ENCODE measurements at places on chromosomes 1 and 21.

- DNase-seq = no peak
Measured at GRCh38 chr1:210662291-210663050, 333.8 kb downstream of the HHAT start.

- no peak for DNase-seq
Measured at GRCh38 chr21:31557421-31558188, 101.9 kb upstream of the SOD1 start.

DNA sequence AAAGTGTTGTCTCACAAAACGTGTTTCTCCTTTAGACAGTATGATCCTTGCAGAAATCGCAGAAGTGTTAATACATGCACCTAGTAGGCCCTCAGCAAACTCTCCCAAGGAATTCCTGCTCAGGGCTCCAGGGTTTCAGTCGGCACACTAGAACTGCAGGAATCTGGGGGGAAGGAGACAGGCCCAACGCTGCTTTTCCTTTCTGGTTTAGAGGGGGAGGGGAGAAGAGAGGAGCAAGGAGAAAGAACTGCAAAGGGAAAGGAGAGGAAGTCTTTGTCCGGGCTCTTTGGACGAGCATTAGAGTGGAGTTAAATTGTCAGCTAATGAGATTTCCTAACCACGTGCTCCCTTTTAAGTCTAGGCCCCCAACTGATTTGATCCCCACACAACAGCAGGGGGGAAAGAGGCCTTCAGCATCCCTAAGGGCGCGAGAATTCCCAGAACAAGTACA lies 103.7 kb upstream of the SOD1 start:
- DNase-seq = no peak

DNA sequence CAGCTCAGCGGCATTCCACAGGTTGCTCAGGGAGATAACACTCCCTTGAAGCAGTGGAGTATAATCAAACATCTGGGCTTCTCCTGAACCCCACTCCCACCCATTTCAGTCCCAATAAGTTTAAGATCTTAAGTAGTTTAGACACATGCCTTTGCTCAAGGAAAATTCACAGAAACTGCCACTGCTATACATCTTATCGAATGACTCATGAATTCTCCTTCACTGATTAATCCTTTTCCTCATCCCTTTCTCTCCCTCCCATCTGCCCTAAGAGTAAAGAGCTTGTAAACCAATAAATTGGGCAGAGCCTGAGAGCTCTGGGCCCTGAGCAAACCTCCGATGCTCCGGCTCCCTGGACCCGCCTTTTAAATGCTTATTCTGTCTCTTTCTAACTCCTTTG lies 10.2 kb downstream of the VN1R5 start:
- no peak for DNase-seq

GRCh38 chr1:8182034-8182761 lies 135.7 kb upstream of the SLC45A1 start:
- no peak for DNase-seq

- DNase-seq = no peak
Measured at GRCh38 chr1:219081943-219082925, 91.4 kb upstream of the LYPLAL1 start.

DNA sequence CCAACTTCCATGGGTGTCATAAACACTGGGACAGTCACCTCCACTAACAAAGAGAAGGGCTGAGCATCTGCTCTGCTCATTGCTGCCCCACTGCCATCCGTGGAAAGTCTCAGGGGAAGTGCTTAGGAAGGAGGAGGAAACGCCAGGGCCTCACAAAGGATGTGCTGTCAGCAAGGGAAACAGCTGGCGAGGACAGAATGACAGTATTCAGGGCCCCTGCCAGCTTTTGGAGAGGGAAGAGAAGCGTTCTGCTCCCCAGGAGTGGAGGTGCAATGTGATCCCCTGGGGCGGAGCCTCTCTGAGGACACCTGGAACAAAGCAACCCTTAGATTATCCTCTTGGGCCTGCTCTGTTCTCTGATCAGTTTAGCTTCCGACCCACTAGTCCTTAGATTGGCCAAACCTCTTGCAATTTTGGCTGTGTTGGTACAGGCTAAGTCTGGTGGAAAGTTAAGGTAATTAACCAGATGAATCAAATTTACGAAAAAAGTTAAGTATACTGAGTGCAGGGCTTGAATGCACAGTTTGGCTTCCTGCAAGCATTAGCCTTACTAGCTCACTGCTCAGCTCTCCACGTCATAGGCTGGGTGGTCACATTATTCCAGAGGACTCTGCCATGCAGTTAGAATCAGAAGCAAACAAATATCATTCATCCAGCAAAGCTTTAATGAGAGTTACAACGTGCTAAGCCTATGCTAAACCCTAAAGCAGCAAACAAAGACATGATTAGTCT lies 170.2 kb upstream of the NFIA start:
- no peak for DNase-seq

DNA sequence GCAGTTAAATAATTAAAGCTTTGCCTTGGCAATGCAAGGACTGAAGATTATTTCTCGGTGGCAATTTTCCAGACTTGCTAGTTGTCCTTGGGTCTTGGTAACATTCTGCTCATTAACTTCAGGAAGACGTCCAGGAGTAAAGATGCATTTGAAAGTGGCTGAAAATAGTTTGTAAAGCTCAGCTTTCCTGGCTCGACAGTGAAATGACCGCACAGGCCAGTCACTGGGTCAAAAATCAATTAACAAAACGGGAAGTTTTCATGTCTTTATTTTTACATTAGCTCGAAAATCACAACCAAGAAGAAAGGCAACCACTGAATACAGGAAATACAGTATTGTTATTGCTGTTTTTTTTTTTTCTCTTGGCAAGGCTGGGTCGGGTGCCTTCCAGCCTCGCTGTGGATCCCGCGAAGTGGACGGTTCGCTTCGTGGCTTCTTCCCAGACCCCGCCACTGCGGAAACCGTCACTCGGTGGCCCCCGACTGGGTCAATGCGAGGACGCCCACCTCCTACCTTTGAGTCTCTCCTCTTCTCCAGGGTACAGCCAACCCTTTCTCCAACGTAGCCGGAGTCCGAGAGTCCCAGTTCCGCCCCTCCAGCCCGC lies 479 bp upstream of the SNX7 start:
- DNase-seq = no peak

DNA sequence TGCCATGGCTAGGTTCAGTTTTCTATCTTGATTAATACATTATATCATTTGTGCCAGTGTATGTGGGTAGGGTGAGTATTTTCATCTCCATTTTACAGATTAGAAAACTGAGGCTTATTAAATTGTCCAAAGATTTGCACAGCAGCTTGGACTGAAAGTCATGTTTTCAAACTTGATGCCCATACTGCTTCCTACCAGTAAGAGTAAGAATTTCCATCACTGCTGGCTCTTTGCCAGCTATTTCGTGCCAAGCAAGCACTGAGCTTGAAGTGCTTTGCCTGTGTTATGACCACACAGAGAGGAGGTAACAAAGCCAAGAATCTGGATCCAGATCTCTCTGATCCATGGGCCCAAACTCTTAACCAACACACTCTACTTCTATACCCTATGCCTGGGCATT lies 295.0 kb downstream of the VAV3 start:
- no peak for DNase-seq
